Fibroblast of upper back skin (primary cell): ENCODE measurements at places on chromosomes 3 and 15.

DNA sequence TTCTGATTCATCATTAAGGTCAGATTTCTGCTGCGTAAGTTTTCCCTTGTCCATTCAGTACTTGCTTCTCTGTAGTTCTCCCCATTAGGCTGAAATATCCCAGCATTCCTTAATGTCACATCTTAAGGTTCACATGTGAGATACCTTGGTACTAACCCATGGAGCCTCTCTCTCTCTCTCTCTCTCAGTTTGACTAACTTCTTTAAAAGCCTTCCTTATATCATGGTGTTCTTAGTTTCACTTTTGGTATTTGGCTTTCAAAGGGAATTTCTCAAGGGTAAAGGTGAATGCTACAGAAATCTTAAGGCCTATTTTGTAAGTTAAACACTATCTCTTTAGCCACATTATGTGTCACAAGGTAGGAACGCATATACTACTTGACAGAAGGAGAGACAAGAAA is 427.3 kb upstream of the ZNF717 start:
- DNase-seq: no peak

GRCh38 chr3:111517801-111518200 is 24.2 kb upstream of the CD96 start:
- no peak for DNase-seq

DNA sequence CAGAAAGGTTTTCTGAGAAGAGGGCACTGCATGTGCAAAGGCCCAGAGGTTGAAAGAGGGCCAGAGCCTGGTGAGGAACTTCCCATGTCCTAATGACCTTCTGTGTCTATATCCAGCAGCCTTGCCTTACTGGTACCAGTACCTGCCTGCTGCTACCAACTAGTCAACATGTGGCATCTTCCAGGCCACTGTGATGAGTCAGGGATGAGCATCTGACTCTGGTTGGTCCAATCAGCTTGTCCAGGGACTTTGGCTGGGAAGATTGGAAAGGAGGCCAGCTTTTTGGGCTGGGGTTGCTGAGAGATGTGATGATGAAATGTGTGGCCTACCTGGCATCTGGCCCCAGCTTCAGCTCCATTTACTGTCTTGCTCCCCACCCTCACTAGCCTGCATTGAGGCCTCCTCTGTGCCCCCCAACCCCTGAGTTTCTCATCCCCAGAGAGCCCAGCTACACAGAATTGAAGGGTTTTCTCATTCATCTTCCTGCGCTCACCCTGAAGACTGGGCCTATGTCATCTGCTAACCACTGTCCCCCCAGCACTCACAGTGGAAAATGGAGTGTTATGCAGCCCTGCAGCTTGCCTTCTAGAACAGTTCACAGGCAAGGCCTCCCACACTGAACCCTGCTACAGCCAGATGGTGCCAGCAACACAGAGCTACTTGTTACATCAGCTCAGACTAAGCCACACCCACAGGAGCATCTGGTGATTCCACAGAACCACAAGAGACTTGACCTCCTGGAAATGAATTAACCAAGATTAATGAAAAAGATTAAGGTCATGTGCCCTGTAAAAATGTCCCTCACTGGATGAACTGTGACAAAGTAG is 1.3 kb upstream of the TWF2 start:
- DNase-seq: peak; percentile 93

DNA sequence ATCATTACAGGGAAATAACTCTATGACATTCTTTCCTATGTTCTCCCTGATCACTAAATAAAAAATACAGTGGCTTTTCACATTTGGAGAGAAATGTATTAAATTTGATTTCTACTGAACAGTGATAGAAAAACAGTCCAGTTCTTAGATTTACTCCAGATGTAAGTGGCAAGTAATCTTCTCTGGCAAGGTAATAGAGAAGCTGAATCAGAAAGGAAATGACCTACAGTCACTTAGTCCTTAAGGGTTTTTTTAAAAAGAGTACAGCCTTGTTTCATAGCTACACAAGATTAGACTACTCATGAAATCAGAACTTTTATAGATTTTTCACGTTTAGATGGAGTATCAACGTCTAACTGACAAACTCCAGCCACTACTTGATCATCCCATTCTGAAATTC is 236.9 kb downstream of the CADPS start:
- DNase-seq: no peak

DNA sequence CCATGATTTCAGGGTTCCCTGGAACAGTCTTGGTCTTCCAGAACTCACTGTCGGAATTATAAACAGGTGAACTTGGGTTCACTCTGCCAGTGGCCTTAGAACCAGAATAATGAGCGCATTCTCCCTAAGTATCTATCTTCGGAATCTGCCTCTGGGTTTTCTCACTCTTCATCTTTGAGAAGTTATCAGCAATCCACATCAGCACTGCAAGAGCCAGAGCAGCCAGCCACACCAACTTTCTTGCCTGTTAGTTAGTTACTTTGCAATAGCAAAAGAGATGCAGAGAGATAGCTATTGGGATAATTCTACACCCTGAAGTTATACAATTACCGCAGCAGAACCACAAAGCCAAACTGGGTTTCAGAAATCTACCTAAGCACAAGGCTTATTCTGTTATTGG is 25.8 kb downstream of the GLB1 start:
- DNase-seq: no peak

DNA sequence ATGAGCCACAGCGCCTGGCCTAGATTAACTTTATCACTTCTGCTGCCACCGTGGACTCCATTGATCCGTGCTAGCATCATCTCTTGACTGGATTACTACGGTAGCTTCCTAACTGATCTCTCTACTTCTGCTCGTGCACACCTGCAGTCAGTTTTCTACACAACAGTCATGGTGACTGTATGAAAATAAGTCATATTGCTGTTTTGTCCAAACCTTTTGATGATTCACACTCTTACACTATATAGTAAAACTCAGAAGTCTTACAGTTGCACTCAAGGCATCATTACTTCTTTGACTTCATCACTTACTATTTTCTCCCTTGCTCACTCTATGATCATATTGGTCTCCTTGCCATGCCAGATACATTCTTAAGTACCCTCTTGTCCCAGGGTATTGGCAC is 10.1 kb downstream of the PDCD6IP start:
- no peak for DNase-seq

GRCh38 chr3:59821274-59821673 is 771.4 kb upstream of the CFAP20DC start:
- no peak for DNase-seq

DNA sequence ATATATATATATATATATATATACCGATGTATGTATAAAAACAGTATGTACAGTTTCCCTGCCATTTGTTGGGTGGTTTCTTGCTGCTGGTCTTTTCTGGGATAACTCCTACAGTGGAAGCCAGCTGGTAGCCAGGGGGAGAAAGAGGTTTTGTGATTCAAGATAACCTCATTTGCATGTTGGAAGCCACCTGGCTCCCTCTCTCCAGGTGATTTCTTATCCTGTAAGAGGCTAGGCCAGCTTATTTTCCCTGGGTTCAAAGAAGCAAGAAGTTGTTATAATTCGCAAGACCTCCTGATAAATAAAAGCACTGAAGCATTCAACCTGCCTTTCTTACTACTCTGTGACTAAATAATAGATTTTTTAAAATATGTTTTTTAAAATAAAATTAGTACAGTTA is 443.3 kb downstream of the VGLL3 start:
- no peak for DNase-seq

DNA sequence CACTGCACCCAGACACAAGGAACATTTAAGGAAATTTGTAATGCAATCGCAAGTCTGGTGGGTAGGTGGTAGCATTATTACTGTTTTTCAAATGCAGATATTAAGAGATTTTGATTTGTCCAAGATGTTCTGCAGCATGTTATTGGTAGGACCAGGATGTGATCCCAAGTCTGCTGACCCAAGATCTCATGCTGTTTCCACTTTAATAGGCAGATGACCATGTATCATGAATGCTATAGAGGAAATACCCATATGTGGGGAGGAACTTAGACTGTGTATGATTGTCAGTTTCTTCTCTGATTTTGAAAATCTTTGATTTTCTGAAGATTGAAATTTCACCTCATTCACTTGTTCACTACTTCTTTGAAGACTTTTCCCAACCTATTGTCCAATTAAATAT is 28.7 kb downstream of the ATP6V1A start:
- DNase-seq: no peak

DNA sequence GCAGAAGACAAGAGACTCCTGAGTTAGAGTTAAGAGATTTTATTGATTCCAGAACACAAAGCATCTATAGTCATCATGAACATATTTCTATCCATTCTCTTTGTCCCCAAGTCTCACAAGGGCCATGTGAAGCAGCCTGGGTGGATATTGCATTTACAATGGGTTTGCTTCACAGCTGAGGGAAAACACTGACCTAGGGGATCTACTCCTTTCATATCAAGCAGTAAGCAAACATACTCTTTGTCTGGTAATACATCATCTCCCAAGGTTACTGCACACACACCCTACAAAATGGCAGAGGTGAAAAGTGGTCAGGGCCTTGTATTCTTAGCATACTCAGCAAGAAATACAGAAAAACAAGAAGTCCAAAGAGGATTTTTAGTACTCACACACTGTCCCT is 267.7 kb upstream of the BCHE start:
- no peak for DNase-seq
